HEK293T (cell line): ENCODE measurements at places on chromosomes 2 and 18.

DNA sequence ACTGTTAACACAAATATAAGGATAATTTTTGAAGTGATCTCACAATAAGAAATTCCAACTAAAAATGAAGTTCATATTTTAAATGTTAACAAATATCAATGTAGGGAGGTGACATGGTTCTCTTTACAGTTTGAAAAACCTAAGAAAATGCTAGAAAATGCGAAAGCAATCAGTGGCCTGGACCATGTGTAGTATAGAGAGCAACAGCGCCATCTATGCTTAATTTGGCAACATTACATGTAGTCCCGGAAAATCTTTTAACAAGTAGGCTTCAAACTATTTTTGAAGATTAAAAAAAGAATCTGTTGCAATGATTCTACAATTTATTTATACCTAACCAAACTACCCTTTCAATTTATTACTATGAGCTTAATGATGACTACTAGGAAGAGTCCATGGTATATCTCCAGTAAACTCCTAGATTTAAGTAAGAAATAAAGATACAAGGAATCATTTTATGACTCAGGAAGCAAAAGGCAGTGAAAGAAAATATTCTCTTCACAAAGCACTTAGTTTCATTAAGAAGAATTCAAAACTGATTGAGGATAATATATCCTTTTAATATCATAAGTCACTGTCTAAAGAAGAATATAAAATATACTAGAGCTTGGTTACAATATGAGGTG is 33.3 kb downstream of the NDUFA10 start:
- DNase-seq, result peak; percentile 32

- no peak for DNase-seq
Observed at GRCh38 chr2:142951190-142952007, 73.9 kb downstream of the KYNU start.

GRCh38 chr2:224927011-224927410 is 115.3 kb downstream of the DOCK10 start:
- no peak for DNase-seq

DNA sequence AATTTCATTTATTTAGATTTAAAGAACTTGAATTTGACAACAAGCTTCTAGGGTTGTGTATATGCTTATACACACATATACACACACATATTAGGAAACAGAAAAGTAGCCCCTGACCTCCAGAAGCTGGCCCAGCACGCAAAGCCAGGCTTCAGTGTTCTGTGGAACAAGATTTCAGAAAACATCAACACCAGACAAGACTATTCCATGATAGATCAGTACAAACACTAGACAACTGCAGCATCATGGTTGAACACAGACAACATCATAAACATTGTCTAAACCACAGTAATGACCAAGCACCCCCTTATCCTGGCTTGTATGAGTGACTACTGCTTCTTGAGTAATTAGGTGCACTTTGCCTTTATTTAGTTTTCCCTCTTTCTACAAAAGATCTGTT is 457.6 kb downstream of the TMEM182 start:
- DNase-seq, result no peak

GRCh38 chr2:101123795-101124471 is 27.2 kb downstream of the TBC1D8 start:
- DNase-seq, result no peak

DNA sequence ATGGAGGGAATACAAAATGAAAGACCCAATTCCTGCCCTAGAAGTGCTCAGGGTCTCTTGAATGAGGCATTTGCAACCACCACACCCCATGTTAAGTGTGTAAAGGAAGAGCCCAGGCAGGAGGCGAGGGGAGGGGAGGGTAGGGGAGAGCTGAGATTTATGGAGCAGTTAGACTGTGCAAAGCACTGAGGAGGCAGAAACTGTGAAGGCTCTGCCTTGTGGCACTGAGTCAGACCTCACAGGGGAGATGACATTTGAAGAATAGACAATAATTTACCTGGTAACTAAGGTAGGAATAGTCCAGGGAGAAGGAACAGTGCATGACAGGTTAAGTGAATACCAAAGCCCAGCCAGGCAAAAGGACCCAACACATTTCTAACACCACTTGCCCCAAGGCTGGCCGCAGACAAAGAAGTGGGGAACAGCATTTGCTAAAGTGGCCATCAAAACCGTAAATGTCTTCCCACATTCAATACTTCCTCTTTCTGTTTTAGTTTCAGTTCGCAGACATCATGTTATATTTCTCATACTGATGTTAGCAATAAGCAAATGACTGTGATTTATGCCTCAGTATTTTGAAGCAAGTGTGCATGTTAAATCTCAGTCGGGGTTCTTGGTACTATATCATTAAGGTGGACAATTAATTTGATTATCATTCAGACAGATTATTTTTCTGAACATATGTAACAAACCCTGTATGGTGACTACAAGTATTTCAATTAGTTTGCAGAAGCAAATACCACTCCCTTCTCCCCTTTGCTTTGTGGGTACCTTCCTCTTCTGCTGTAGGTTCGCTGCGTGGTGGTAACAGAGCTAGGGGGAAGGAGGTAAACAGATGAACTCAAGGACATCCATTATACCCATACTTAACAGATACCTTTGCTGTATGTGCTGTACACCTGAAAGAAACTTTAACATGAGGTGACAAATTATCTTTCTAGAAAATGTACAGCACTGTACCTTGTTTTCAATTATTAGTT is 27.5 kb downstream of the CDH20 start:
- DNase-seq, result no peak

GRCh38 chr2:67755156-67755882 is 307.5 kb downstream of the C1D start:
- DNase-seq, result no peak

- no peak for DNase-seq
Observed at GRCh38 chr18:79490626-79491041, 94.9 kb downstream of the NFATC1 start.

DNA sequence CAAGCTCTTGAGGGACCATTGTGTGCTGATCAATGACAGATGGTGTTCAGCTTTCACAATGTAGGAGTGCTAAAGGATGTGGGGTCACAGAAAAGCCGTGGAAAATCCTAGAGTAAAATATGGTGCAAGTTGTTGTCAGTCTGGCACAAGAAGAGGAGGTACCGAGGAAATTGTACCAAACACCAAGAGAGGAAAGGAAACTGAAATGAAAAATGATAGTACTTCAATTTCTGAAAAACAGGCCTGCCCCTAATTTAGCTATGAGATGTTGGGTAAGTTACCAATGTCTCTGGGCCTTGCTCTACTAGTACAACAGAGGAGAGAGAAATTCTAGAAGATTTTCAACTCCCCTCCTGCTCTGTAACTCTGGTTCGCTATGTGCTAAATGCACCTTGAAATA is 78.8 kb upstream of the PELI1 start:
- no peak for DNase-seq

- no peak for DNase-seq
Observed at GRCh38 chr2:226671141-226671676, 128.4 kb downstream of the IRS1 start.

DNA sequence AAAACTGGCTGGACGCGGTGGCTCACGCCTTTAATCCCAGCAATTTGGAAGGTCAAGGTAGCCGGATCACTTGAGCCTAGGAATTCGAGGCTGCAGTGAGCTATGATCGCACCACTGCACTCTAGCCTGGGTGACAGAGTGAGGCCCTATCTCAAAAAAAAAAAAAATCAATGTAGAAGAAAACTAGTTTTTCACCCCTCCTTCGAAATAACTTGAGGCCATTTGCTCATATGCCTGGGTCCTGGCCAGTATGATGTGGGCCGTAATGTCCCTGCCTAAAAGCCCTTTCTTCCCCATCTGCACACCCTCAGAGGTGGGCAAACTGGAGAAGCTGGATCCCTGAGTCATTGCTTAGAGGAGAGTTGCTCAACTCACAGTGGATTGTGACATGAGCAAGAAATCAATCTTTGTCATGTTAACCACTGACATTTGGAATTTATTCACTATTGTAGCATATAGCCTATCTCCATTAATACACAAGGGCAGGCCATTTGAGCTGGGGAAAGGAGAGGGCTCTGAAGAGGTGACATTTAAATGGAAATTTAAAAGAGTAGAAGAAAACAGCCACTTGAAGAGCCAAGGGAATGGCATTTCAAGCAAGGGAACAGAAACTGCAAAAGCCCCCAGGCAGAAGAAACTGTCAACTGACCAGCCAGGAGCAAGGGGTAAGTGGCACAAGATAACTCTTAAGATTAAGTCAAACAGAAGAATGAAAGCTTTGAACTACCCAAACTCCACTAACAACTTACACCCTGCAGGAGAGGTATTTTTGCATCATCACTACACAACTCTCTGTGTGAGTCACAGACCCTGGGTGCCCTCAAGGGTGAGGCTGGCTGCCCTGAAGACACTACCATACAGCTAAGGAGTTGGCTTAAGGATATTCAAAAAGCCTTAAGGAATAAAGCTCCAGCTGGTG is 7.6 kb upstream of the METTL21A start:
- DNase-seq, result no peak

DNA sequence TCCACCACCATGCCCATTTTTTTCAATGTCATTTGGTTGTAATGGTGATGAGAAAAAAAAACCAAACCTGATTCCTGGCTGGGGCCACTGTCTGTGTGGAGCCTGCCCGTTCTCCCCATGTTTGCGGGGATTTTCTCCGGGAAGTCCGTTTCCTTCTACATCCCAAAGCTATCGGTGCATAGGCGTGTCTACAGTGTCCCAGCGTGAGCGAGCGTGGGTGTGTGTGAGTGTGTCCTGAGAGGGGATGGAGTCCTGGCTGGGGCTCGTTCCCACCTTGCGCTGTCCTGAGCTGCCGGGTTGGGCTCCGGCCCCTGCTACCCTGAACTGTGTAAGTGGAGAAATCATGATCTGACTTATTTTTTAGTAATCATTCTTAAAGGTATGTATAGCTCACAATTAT is 7.3 kb upstream of the ZAP70 start:
- no peak for DNase-seq

- no peak for DNase-seq
Observed at GRCh38 chr2:127108090-127108523, 1.2 kb upstream of the BIN1 start.

GRCh38 chr2:190853531-190854383 is 26.9 kb upstream of the GLS start:
- DNase-seq, result no peak

- no peak for DNase-seq
Observed at GRCh38 chr2:177322801-177323261, 58.3 kb upstream of the NFE2L2 start.

GRCh38 chr2:55420439-55420725 is 726 bp upstream of the CCDC88A start:
- DNase-seq, result no peak

DNA sequence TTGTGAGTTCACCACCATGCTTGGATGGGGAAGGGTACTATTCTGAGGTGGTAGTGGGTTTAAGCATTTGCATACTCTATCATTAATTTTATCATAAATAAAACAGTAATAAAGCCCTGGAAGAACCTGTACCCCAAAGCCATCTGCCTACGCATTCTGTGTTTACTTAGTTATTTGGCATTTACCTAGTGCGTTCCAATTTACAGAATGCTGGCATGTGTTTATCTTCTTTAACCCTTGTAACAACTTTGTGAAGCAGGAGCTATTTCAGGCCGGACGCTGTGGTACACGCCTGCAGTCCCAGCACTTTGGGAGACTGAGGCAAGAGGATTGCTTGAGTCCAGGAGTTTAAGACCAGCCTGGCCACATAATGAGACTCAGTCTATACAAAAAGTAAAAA is 17.8 kb upstream of the ODC1 start:
- no peak for DNase-seq

GRCh38 chr2:139480161-139480650 is 700.0 kb upstream of the NXPH2 start:
- no peak for DNase-seq

- no peak for DNase-seq
Observed at GRCh38 chr2:27720004-27720551, 51.4 kb upstream of the MRPL33 start.

GRCh38 chr2:59770651-59771050 is 782.8 kb downstream of the BCL11A start:
- no peak for DNase-seq
